MCF 10A (cell line): ENCODE measurements at places on chromosomes 3 and 15. TPM values are rescaled to one million over a fixed set of nuclear protein-coding genes. Genes with fewer than 3 reads are reported as not detected.

Gene CIDEC
- not detected in 2 replicates for total RNA-seq

Gene SUSD5
- total RNA-seq = 3.4 and 3.8 TPM in 2 replicates

Gene GPR27
- total RNA-seq = 4.4 and 6.3 TPM in 2 replicates

Gene GOLGA6L9
- total RNA-seq = 4.1 and 5.3 TPM in 2 replicates

Gene CTXN2
- not detected in 2 replicates for total RNA-seq

Gene LNP1
- total RNA-seq = 1.2 and 1.7 TPM in 2 replicates

Gene C3orf20
- total RNA-seq = 0.15 TPM in 1 of 2 replicates, not detected in the other

Gene PPCDC
- total RNA-seq = 20.3 and 25.1 TPM in 2 replicates

Gene IL20RB
- total RNA-seq = 158 and 163 TPM in 2 replicates

Gene FAM107A
- total RNA-seq = not detected in 2 replicates

Gene MESP2
- not detected in 2 replicates for total RNA-seq
